ENCODE measurements at places on chromosomes 5 and 9.
A peak's percentile ranks its signal among the peaks of the same experiment; 100 is the strongest.

DNA sequence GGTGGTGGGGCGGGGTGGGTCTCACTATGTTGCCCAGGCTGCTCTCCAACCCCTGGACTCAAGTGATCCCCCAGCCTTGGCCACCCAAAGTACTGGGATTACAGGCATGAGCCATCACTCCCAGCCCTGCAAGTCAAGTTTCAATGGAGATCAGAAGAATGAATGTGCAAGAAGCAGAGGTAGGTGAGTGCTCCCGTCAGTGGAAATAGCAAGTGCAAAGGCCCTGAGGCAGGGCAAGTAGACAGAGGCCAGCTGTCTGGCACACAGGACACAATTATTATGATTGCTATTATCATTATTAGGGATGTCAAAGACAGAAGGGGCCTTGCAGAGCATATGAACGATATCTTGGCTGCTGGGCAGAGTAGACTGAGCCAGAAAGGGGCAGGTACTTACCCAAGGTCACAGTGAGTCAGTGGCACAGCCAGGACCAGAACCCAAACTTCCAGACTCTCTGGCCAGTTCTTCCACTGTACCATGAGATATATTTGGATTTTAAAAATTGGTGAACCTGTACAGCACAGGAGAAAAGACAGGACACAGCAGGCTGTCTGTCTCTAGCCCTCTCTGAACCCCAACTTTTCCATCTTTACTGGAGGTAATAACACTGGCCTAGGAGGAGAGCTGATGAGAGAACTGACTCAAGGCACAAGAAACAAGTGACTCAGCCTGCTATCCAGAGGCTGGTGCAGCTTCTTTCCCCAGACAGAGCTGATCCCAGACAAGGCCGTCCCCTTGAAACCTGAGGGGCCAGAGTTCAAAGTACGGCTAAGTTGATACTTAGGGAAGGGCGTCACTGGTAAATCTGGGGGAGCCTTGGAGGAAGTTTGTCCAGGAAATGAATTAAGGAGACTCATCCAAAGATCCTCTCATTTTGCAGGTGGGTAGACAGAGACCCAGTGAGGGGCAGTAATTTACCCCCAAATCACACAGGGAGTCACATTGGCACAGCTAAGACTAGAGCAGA lies 1.4 kb downstream of the HDHD3 start:
- no peak for DNase-seq

DNA sequence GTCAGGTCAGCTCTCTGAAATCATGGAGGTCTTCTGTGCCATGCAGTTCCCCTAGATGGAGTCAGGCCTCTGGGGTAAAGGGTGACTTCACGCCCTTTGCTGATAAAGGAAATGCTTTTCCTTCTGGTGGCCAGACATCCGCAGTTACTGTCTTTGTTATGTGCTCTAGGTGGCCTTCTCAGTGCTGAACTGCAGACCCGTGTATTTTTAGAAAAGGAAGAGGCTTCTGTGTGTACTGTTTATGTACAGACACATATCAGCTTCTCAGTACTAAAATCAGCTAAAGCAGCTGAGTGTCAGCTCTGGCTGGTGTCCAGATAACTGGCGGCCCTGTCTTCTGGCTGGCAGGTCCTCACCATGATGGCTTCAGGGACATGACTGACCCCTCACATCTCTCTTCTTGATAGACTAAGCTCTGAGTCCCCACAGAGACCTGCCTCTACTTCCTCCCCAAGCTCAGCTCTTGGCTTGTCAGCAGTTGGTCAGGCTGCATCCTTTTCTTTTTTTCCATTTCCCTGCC lies 75.3 kb downstream of the ARHGAP26 start:
- DNase-seq, result peak; percentile 66

DNA sequence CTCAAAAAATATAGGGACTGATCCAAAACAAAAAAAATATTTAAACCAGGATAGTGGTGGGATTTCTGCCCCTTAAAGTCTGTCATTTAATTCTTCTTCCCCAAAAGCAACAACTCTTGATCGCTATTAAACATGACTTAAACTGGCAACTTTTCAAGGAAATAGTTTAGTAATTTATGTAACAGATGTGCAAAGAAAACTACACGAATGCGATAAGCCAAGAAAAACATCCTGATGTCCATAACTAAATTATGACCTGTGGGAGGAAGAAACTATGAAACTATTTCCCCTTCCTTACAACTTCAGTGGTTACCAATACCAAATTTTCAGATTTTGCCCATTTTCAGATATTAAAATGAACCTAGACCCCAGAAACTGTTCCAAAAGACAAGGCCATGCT lies 31.5 kb downstream of the CLINT1 start:
- DNase-seq, result no peak

GRCh38 chr9:121818841-121819427 lies 167.5 kb downstream of the DAB2IP start:
- DNase-seq, result no peak

DNA sequence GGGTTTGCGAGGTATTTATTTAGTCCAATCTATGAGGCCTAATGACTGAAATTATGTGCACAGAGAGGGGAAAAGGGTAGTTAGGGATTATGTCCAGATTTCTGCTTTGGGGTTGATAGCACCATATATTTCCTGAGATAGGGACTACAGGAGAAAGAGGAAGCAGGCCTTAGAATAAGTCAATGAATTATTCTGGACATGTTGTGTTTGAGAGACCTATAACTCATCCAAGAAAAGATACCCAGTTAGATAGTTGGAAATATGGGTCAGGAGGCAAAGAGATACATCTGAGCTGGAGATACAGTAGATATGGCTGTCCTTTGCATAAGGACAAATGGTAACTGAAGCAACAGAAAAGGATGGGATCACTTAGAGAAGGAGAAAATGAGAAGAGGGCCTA lies 53.1 kb downstream of the NR3C1 start:
- no peak for DNase-seq

DNA sequence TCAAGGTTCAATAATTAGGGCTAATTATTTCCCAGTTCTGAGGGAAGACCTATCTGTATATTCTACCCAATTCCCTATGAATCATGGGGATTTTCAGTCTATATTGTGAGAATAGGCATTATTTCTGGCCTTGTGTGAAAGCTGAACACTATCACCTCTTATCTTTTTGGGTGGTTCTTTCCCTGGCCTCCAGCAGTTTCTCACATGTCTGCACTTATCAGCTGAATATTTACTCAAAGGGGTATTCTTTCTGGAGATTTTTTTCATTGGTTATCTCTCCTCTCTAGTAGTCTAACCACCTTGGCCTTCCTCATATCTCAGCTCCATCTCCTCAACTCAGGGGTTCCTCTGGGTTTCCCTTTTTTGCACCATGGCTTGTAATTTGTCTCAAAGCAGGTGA lies 64.9 kb upstream of the LIFR start:
- no peak for DNase-seq

- DNase-seq, result no peak
Observed at GRCh38 chr9:2385746-2386145, 235.8 kb upstream of the VLDLR start.
